ENCODE measurements at places on chromosomes 3 and 15. TPM values are rescaled to one million over a fixed set of nuclear protein-coding genes. Genes with fewer than 3 reads are reported as not detected.

CASR gene
- polyA plus RNA-seq: 22.2 TPM

KCNMB3 gene
- 4.2 TPM for polyA plus RNA-seq

IL1RAP gene
- 15.8 TPM for polyA plus RNA-seq

SAMMSON gene
- polyA plus RNA-seq: not detected

TRH gene
- polyA plus RNA-seq: 0.43 TPM

GOLGA6A gene
- polyA plus RNA-seq: 0.33 TPM

USP19 gene
- polyA plus RNA-seq: 41.8 TPM

NEK10 gene
- polyA plus RNA-seq: 1.8 TPM

SLC24A5 gene
- polyA plus RNA-seq: 1.1 TPM

ZNF385D gene
- polyA plus RNA-seq: 13.0 TPM

DNA sequence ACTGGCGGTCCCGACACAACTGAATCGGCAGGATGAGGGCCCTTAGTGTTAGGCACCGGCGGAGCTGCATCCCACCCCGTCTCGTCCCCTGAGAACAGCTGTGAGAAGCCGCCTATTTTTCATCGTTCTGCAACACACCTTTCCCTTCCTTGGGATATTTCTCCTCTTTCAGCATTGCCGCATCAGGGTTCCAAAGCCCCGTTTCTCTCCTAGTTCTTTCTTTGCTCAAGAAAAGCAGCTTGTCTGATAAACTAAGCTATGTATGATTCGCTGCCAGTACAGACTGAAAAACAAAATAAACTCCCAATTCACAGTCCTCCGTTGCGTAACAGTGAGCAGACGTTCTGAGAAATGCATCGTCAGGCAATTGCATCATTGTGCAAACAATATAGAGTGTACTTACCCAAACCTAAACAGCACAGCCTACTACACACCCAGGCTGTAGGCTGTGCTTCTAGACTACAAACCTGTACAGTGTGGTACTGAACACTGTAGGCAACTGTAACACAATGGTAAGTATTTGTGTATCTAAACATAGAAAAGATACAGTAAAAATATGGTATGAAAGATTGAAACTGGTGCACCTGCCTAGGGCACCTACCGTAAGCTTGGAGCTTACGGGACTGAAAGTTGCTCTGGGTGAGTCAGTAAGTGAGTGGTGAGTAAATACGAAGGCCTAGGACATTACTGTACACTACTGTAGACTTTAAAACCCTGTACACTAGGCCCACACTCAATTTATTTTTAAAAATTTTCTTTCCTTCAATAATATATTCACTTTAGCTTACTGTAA lies 8.9 kb upstream of the ADAMTS17 start:
- DNase-seq: no peak

- DNase-seq: no peak
These were observed 26.7 kb downstream of the SLC2A2 start for GRCh38 chr3:170999737-171000242.

- DNase-seq: no peak
These were observed 4.6 kb downstream of the BCL6 start for GRCh38 chr3:187740421-187741399.

- no peak for DNase-seq
These were observed 246.4 kb upstream of the TPRG1 start for GRCh38 chr3:188925376-188925775.

- no peak for DNase-seq
These were observed 15.0 kb upstream of the FYCO1 start for GRCh38 chr3:46010519-46011113.

DNA sequence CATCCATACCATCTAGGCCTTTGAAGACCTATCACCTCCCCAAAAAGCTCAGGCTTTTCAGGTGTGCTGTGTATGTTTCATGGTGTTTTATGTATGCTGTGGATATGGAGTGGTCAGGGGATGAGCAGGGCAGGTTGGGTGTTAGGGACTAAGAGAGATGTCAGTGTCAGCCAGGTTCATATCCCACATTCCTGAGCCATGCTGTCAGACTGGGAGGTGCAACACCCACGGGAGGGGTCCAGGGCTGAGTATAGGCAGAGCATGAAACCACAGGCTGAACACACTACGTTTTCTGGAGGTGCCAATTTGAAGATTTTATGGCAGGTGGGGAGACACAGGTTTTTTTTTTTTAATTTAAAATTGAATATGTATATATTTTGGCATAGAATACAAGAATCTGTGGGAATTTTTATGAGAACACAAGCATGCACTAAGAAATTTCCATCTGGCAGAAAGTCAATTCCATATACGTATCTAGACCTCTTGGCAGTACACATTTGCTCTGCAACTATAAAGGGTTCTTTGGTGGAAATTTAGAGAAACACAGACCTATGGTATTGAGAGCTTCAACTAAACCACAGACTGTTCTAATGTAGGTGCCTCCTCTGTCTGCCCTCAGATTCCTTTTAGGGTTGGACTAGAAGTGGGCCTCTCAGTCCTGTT lies 101.9 kb upstream of the RNU6-1 start:
- no peak for DNase-seq

DNA sequence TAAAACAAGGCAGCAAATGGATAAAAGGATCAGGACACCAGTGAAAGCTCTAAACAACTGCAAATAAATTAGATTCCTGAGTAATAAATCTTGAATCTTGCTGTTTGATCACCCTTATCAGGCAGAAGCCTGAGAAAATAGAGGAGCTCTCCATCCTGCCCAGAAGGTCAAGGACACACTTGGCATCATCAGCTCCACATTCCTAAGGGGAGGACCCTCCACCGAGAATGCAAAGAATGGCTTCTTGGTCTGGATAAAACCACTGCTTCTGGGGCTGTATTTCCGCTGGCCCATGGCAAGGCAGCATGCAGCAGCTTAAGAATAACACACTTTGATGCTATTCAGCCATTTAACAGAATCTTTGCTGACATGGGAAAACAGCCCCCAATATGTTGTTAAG lies 108.9 kb upstream of the TSC22D2 start:
- no peak for DNase-seq

DNA sequence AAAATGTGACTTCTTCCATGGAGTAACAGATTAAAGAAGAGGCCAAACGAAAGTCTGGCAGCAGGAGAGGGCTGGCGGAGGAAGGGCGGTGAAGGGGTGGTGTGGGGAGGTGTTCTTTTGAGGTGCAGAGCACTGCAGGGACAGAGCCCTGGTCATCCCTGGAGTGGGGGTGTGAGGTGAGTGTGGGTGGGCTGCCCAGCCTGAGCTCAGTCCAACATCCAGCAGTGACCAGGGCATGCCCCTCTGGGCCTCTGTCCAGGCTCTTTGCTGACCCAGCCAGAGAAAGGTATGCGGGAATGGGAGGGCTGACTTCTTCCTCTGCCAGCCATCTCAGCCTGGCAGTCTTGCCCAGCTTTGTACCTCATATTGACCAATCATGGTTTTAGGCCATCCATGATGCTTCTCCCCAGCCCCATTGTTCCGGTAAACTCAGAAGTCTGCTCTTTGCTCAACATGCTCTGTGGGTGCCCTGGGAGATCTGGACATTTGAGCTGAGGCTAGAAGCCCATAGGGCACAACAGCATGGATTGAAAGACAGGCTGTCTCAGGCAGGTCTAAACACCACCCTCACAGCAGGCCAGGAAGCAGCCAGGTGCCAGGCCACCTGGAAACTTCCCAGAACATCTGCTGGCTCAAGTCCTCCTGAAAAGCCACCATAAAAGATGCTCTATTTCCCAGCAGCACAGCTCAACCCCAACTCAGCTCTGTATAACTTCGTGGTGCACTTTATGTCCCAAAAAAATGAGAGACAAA lies 25.9 kb upstream of the CXCR6 start:
- DNase-seq: no peak

DNA sequence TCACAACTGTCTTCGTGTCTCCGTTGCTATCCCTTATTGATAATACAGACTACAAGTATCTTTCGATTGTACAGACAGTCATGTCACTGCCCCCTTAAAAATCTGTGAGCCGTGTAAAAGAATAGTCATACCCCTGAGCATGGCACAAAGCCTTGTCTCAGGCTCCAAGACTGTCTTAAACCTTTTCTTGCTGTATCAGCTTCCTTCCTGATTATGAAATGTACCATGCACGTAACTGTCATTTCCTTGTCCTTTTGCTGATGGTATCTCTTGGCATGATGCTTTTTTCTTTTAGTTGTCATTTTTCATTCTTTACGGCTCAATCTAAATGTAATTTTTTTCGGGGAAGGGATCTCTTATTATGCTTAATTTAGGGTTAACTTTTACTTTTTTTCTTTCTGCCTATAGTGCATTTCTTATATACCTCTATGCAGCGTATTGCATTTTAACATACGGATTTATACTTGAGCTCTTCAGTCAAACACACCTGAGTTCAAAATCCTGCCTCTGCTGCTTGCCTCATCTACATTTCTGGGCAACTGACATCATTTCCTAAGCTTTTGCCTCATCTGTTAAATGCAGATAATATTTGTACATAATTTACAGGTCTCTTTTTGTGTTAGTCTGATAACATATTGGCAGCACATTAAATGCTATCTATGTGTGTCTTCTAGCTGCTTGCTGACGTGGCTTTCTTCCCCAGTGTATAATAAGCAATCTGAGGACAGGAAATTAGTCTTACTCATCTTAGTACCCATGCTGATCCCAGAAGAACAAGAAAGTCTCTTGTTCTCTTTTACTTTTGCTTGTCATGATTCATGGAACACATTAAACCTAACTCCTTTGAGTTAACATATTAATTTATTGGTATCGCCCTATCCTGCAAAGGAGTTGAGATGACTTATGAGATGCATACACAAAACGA lies 57.3 kb downstream of the ROBO2 start:
- DNase-seq: no peak

DNA sequence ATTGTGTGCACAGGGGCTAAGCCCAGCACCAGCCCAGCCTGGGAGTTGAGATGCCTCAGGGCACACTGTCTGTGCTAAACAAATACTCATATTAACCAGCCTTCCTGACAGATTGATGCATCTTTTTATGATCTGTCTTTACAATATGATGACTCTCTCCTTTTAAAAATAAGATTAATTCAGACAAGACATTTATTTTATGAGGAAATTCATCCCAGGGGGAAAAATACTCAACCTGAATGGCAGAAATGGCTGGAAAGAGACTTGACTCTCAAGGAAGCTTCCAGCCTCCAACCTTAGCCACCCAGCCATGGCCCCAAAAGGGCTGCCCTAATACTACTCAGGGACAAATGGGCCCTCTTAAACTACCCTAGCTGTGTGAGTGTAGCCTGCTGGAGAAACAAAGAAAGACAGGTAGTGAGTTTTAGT lies 46.9 kb downstream of the NOX5 start:
- DNase-seq: no peak

DNA sequence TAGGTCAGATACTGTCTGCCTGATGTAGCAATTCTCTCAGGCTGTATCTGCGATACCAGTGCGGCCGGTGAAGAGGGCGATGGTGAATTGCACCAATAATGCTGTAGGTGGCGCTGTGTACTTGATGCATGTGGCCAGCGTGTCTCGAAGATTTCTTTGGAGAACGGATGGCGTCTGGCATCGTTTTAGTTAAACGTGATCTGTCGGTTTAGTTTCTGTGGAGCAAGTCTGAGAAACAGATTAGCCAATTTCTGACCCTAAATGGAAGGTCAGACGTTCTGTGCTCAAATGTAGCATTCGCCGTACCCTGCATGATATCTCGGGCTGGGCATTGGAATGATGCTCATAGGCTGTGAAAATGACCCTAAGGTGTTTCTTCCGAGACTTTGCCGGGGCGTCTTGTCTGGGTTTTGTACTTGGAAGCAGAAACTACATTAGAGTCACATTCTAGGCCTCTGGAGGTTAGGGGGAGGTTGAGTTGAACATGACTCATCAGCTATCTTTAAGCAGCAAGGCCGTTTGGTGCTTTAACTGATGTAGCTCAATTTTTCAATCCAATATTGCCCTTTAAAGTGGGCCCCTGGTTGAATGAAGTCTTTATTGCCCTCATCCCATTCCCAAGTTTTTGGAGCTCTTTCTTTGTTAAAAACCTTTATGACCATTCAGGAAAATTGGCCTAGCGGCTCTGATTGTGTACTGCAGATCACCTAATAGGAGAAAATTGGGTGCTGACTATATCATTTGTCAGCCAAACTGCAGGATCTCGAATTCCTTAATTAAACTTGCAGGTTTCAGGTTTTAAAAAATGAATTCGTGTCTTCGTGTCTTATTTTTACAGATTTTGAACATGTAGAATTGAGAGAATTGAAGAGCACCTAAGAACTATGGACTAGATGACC lies 80.0 kb downstream of the SQOR start:
- no peak for DNase-seq

GRCh38 chr3:160879859-160880258 lies 123.8 kb downstream of the PPM1L start:
- no peak for DNase-seq

DNA sequence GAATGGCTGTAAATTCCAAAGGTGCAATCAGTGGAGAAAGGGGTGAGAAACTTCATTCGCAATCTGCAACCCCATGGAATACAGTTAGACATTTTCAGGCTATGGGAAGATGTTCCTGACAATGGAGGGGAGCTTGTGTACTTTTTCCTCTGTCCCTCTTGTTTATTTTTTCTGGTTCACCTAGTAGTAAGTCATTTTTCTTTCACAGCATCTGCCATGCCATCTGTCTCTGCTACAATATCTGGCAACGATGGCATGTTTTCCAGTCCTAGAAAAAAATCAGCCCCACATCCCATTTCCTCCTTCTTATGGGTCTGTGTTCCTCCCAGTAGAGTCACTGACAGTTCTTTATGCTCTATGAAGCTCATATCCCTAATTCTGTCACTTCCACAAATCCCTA lies 76.0 kb downstream of the SSR3 start:
- DNase-seq: no peak

DNA sequence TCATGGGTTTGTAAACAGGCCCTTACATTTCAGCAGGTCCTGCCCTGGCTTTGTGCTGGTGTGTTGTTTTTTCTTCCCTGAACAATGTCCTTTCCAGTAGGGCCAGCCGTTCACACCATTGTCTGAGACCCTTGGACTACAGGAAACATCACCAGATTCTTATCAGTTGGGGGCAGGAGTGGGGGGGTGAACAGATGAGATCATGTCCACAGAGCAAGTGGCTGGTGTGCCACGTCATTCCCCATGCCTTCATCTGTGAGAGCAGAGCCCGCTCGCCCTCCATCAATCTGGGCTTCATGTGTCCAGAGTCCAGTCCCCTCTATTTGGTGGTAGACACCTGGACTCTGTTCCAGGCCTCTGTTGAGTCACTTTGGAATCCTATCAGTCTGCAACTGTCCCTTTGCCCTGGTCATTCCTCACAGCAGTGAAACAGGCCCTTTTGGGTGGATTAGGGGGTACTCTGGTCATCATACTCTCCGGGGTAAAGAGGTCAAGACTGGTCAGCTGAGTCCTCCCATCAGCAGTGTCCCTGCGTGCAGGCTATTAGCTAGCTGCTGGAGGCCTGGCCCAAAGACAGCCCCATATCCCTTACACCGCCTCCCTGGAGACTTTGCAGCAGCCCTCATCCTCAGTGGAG lies 15.0 kb downstream of the SEMA3G start:
- DNase-seq: no peak

DNA sequence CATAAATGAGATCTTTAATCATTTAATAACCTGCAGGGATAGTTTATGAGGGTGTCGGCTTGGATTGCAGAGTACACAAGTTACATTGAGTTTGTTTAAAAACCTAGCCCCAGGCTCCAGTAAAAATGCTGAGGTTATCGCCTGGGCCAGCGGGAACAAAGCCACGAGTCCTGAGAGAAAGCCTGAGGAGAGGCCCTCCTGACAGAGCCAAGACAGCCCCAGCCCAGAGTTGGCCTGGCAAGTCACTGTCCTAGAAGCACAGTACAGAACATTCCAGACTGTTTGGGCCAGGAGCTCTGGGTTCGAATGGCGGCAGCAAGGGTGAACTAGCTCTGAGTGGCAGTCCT lies 32.4 kb downstream of the SEC61A1 start:
- no peak for DNase-seq

- no peak for DNase-seq
These were observed 831.5 kb downstream of the ROBO2 start for GRCh38 chr3:77871436-77871835.

- DNase-seq: no peak
These were observed 3.5 kb downstream of the CSK start for GRCh38 chr15:74785194-74786032.
